ENCODE measurements at places on chromosomes 1 and 21.

- no peak for DNase-seq
Measured at GRCh38 chr1:192109576-192109975, 48.7 kb upstream of the RGS18 start.

- DNase-seq: no peak
Measured at GRCh38 chr1:151831605-151832004, at the start of gene RORC. Gene RORC, minus strand, starts transcription at chr1:151831802. Its CDS starts 38 bp downstream, at chr1:151831764.

DNA sequence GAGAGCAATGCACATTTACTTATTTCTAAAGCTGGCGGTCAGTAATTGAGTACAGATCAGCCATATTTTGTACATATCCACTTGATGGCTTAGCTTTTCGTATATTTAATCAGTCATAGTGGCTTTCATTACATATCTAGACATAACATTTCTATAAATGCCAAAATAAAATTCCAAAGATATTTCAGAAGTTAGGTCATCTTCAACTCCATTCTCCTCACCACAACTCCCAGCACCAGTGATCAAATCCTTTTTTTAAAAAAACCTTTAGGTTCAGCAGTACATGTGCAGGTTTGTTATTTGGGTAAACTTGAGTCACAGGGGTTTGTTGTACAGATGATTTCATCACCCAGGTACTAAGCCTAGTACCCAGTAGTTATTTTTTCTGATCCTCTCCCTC, 53.9 kb upstream of the GNG4 start:
- DNase-seq: no peak

GRCh38 chr1:237901299-237901934, 10.7 kb upstream of the ZP4 start:
- no peak for DNase-seq

- DNase-seq: no peak
Measured at GRCh38 chr21:15195104-15195503, 130.3 kb upstream of the NRIP1 start.

DNA sequence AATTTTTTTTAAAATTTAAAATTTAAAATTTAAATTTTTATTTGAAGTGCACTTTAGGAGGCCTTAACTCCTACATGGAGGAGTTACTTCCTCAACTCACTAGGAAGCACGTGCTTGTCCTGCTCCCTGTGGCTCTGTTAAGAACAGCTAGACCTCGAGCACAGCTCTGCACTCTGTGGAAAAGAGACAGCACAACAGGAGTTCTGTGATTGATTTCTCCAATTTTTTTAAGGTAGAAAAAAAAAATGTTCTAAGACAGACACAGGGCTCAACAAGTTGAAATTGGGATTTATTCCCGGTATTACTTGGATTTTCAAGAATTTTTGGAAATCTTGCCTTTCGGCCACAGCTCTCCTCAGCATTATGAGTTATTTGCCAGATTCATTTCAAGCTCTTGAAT, 356.6 kb upstream of the LYPLAL1 start:
- DNase-seq: no peak

GRCh38 chr1:196355206-196355786, 252.9 kb downstream of the KCNT2 start:
- peak; percentile 12 for DNase-seq
